Vagina (tissue), 2 donors: ENCODE measurements at places on chromosomes 5 and 9. TPM values are rescaled to one million over a fixed set of nuclear protein-coding genes. Genes with fewer than 3 reads are reported as not detected.

NR2F1-AS1 gene
- total RNA-seq = 22.3 TPM

ABLIM3 gene
- 50.8 TPM for total RNA-seq

RNF183 gene
- not detected for total RNA-seq

FBXL7 gene
- 21.1 TPM for total RNA-seq

PTGS1 gene
- total RNA-seq = 12.0 TPM

RASEF gene
- total RNA-seq = 7.6 TPM

DEPDC1B gene
- total RNA-seq = 0.74 TPM

DYNC2I2 gene
- total RNA-seq = 46.9 TPM

ZNF346 gene
- total RNA-seq = 52.1 TPM

HSPB3 gene
- total RNA-seq = not detected

CCL27 gene
- not detected for total RNA-seq
